ENCODE measurements at places on chromosomes 5 and 9.

DNA sequence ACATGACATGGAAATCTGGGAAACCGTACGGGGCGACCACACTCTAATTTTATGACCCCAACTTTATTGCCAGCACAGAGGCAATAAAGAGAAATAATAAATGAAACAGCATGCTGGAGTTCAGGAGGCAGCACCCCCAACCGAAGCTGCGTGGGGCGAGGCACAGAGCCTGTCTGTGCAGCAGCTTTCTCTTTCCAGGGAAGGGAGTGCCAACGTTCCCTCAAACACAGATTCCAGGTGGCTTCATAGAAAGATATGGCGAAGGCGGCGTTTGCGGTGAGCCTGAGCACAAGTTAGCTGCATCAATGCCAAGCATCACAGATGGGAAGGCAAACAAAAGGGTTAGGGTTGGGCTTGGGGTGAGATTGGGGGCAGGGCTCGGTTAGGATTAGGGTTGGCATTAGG, 114.8 kb downstream of the HSD17B3 start:
- DNase-seq: peak; percentile 77

DNA sequence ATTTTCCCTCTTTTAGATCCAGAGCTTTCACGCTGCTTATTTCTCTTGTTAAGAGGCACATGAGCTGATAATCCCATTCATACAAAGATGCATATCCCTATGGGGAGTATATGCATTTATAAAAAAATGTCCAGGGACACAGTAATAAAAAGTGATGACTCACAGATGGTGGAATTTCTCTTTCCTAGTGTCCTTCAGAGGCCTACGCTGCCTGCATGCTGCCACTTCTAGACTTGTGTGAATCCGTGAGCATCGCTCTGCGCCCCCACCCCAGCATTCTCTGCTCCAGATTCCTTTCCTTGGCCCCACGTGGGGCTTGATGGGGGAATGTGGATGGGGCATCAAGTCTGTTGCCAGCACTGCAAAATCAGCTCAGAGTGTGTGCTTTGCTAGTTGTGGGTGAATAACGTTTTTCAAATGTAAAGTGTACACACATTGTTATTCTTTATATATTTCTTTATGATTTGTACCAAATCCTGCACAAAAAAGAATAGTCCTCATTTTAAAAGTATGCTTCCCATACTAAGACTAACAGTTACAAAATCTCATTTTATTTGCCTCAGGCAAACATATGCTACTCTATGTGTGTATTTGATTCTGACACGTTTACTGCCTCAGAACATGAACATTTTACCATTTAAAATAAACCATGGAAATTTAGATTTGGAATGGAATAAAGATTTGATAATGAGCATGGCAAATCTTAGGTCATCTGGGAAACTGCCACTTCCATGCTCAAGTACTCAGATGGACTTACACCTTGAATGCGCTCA, 22.4 kb upstream of the RASGRF2 start:
- no peak for DNase-seq

GRCh38 chr5:141760193-141760592, 78.2 kb upstream of the ARAP3 start:
- DNase-seq: no peak

- no peak for DNase-seq
Observed at GRCh38 chr5:38381361-38381760, 123.0 kb downstream of the EGFLAM start.

- DNase-seq: no peak
Observed at GRCh38 chr9:96258967-96259366, 43.0 kb downstream of the HSD17B3 start.

- DNase-seq: no peak
Observed at GRCh38 chr5:3373391-3373790, 222.2 kb upstream of the IRX1 start.
